Smooth muscle cell of the coronary artery (primary cell): ENCODE measurements at places on chromosomes 3 and 15. TPM values are rescaled to one million over a fixed set of nuclear protein-coding genes. Genes with fewer than 3 reads are reported as not detected.

Gene WDR49
- 0.08 and 0.12 TPM in 2 replicates for total RNA-seq

Gene SLC12A1
- total RNA-seq: not detected in 2 replicates

Gene ETV5
- 11.0 and 24.7 TPM in 2 replicates for total RNA-seq

Gene HDC
- not detected in 2 replicates for total RNA-seq

Gene NLGN1
- 0.30 and 3.0 TPM in 2 replicates for total RNA-seq

Gene RHOV
- total RNA-seq: under 0.01 TPM in 1 of 2 replicates, not detected in the other

Gene ASB14
- 0.12 TPM in 1 of 2 replicates, not detected in the other for total RNA-seq

Gene TRH
- total RNA-seq: not detected in 2 replicates

Gene WDR48
- 27.3 and 39.7 TPM in 2 replicates for total RNA-seq

Gene DCLK3
- total RNA-seq: under 0.01 TPM in 1 of 2 replicates, not detected in the other

Gene CPEB1
- total RNA-seq: 1.7 and 13.8 TPM in 2 replicates

Gene LRTM1
- not detected in 2 replicates for total RNA-seq

Gene EXD1
- not detected in 2 replicates for total RNA-seq

Gene WNT5A
- 0.15 and 46.0 TPM in 2 replicates for total RNA-seq

Gene NPAP1
- total RNA-seq: not detected in 2 replicates

Gene SERINC4
- total RNA-seq: not detected in 2 replicates

Gene GOLGA6L9
- 2.0 and 3.9 TPM in 2 replicates for total RNA-seq

Gene TPRA1
- total RNA-seq: 33.7 and 35.0 TPM in 2 replicates

Gene CD86
- not detected in 2 replicates for total RNA-seq

Gene GABRR3
- total RNA-seq: not detected in 2 replicates

Gene POTEB
- not detected in 2 replicates for total RNA-seq

Gene WDR93
- total RNA-seq: 0.23 TPM in 1 of 2 replicates, not detected in the other

Gene CD96
- 0.08 TPM in 1 of 2 replicates, not detected in the other for total RNA-seq

Gene NOX5
- total RNA-seq: 0.08 and 0.12 TPM in 2 replicates

Gene USF3
- 2.3 and 3.2 TPM in 2 replicates for total RNA-seq

Gene ST3GAL6
- 3.0 and 6.0 TPM in 2 replicates for total RNA-seq

Gene COPG1
- total RNA-seq: 473 and 490 TPM in 2 replicates

Gene VWA5B2
- total RNA-seq: 1.3 TPM in 1 of 2 replicates, not detected in the other

Gene BNC1
- 0.30 and 0.47 TPM in 2 replicates for total RNA-seq

Gene CGNL1
- 0.59 and 2.9 TPM in 2 replicates for total RNA-seq
